ENCODE measurements at places on chromosomes 11 and 22. TPM values are rescaled to one million over a fixed set of nuclear protein-coding genes. Genes with fewer than 3 reads are reported as not detected.

DNA sequence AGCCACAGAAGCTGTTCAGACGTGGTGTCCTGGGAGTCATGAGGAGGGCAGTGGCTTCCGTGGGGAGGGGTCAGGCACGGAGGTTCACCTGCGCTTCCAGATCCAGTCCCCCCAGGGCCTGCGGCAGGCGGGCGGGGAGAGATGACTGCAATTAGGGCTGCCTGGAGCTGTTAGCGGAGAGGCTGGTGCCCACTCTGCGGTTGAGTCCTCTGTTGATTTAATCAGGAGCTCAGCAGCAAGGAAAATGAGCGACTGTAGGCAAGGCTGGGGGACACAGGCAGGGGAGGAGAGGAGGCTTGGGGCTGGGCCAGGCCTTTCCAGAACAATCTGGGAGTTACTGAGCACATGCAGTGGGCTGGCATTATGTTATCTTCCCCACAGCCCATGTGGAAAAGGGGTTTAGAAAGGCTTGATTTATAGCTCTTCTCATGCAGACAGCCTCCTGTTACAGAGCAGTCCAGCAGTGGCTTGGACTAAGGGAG lies 13.1 kb downstream of the PLCB3 start:
- no peak for DNase-seq

- DNase-seq = no peak
Measured at GRCh38 chr11:42913731-42914130, 398.1 kb upstream of the API5 start.

DNA sequence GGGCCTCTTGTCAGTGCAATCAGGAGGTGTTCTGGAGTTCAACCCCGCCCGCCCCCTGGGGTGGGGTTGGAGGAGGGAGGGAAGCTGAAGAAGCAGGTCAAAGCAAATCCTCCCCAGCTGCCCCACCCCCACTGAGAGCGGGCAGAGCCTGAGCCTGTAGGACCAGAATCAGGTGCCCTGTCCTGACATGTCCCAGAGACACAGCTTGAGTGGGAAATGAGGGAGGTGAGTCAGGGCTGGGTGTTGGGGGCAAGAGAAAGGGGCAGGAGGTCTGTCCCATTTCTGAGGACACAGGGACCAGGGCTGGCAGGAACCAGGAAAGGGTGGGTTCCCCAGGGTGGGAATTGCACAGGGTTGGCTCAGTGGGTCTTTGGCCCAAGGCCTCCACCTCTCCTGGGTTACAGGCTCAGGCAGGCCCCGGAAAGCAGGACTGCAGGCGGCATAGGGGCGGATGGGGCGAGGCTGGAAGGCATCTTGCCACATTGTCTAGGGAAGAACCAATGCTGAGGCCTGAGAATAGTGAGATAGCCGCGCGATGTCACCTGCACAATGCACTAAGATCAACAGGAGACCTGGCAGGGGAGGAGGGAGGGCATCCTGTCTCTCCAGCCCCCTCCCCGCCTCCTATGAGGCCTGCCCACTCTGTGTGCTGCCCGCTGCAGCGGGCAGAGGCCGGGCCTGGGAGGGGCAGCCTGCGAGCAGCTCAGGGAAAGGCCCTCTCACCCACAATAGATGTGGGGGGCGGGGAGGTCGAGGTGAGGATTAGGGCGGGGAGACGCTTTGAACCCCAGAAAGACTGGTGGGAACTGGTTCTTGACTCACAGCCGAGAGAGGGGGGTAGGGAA lies 32.4 kb downstream of the NECTIN1 start:
- DNase-seq = no peak

DNA sequence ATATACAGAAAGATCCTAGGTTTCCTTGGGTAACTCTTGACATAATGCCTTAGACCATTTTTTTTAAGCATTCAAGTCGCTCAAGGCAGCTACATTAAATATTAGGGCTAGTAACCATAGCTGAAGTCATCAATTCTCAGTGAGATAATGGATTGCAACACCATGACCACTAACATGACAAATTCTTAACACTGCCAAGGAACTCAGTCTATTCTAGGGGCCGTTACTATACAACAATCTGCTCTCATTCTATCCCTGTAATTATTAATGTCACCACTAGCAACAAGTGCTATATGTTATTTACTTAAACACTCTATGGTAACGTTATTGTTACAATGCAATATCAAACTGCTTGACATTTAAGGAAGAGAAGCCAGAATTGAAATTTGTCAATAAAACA lies 3.2 kb upstream of the STK33 start:
- peak; percentile 56 for DNase-seq

ANO5 gene
- total RNA-seq = 1.7 TPM

SMIM35 gene
- not detected for total RNA-seq

RASL10A gene
- 0.12 TPM for total RNA-seq

Data from epithelial cell of proximal tubule (primary cell).